ENCODE measurements at places on chromosomes 11 and 22.
A peak's percentile ranks its signal among the peaks of the same experiment; 100 is the strongest.

DNA sequence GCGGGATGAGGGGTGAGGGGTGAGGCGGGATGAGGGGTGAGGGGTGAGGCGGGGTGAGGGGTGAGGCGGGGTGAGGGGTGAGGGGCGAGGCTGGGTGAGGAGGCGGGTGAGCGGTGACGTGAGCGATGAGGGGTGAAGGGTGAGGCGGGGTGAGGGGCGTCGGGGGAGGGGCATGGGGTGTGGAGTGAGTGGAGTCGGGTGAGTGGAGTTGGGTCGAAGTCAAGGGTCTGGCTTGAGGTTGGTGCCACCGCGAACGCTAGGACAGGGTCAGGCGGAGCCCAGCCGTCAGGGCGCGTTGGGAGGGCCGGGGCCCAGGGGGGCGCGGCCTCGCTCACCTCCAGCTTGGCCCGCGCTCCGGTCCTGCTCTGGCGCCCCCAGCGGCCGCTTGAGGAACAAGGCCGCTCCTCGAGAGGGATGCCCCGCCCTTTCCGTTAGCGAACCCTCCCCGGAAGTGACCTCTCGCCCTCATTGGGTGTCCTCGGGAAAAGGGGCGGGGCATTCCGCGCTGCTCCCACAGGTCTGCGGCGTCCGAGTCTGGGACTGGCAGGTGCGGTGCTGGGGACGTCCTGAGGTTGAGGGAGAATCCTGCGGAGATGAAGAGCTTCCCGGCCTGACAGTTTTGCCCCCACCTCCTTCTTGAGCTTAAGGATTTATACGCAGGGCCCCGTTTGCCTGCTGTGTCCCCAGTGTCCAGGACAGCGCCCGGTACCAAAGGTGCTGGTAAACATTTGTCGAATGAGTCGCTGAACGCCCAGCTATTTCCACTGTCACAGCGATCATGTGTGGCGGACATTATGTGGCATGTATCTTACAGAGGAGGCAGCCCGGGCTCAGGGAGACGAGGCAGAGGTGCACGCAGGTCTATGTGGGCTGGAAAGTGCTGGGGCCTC, at the start of gene SYCE3:
Gene SYCE3 (minus strand): TSS at position 397 of the 890 bp plus-strand sequence. CDS start 6,514 bp downstream, outside the sequence.
- peak; percentile 93 for DNase-seq

- DNase-seq: no peak
These were observed 15.2 kb downstream of the MIF start for GRCh38 chr22:23909296-23909898.

DNA sequence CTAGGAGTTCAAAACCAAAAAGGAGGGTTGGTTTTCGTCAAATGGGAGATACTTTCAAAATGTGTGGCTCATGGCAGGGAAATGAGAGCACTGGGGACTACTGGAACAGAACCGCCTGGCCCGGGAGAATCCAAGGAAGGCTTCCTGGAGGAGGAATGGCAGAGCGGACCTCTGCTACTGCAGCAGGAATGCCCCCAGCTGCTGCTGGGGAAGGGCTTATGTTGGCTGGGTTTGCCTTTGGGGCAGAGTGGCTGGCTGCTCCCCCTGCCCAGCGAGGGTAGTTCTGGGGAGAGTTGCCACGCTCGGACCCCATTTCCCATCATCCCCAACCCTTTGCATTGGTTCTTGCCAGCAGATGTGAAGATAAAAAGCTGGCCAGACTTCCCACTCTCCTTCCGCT, 10.6 kb upstream of the APOBEC3A start:
- no peak for DNase-seq

DNA sequence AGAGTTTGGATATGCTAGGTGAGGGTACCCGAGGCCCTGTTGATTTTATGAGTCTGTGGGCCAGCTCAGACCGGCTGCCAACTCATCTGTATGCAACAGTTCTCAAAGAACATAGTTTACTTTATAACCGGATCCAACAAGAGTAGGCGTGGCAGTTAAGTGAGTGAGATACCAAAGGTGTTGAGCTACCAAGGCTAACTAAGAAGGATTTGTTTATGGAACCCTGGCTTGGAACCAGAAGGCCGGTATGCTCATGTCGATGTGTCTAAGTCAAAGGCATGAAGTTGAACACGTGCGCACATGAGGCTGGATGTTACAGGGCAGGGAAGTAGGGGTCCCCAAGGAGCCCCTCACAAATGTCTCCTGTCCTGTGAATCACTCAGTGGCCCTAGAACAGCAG, at the start of gene KCNJ1:
Gene KCNJ1 (minus strand): TSS at position 20 of the 400 bp plus-strand sequence. CDS start 27,053 bp downstream, outside the sequence.
- no peak for DNase-seq

GRCh38 chr11:104343578-104343977, 179.6 kb upstream of the PDGFD start:
- DNase-seq: no peak

- no peak for DNase-seq
These were observed 90.4 kb upstream of the YWHAH start for GRCh38 chr22:31853736-31854495.

DNA sequence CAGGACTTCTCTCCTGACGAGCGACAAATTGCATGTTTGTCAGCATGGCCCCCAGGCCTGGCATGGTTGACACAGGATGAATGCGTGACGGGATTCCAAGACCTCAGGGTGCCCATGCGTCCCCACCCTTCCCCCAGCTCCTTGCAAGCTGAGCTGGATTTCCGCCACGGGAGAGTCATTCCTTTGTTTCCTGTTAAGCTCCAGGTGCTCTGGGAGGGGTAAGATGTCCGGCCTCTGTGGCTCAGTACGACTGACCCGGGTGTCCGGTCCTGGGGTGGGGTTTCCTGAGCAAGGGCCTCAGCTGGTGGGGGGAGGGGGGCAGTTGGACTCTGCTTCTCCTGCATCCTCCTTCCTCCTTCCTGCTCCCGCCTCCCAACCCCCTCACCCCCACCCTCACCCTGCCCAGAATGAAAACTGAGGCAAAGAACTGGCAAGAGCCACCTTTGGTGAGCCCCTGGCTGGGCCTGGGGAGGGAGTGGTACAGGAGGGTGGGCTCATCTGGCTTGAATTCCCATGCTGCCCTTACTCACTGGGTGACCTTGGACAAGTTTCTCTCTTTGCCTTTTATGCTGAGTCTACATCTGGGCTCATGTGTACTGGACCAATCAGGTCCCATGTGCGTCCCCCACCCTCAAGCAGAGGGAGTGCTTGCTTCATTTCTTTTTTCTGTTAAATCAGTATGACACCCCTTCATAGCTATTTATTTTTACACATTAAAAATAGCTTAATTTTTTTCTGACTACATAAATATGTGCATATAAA, 2.5 kb downstream of the CDC42EP2 start:
- DNase-seq: peak; percentile 67

GRCh38 chr11:41289408-41289807, 170.0 kb downstream of the LRRC4C start:
- DNase-seq: no peak

- no peak for DNase-seq
These were observed 627 bp upstream of the APOA5 start for GRCh38 chr11:116792144-116792868.

GRCh38 chr22:43743131-43743530, 69.0 kb downstream of the EFCAB6 start:
- DNase-seq: no peak

DNA sequence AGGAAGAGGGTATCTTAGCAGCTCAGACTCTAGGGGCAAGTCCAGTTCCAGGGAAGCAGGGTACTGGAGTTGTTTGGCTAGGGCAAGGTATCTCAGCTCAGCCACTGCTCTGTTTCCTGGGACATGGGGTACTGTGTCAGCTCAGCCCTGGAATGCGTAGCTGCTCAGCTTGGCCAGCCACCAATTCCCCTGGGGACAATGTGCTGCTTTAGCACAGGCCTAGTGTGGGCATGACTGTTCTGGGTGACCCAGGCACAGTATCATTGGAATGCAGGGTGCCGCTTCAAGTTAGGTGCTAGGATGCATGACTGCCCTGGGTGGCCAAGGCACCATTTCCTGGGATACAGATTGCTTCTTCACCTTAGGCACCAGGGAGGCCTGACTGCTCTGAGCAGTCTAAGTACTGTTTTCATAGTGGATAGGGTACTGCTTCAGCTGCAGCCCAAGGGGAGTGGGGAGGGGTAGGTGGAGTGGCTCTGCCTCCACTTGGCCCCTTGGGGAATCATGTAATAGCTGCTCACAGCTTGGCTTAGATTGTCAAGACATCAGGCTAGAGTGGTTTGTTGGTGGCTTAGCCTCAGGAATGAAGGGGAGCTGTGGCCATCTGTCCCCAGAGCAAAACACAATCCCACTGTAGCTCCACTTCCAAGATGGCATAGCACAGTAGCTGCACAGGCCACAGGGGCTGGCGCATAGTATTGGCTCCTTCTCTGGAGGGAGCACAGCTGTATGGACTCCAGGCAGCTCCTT, 36.0 kb downstream of the MADD start:
- peak; percentile 50 for DNase-seq

- no peak for DNase-seq
These were observed 25.9 kb upstream of the TP53I11 start for GRCh38 chr11:44976576-44976975.

DNA sequence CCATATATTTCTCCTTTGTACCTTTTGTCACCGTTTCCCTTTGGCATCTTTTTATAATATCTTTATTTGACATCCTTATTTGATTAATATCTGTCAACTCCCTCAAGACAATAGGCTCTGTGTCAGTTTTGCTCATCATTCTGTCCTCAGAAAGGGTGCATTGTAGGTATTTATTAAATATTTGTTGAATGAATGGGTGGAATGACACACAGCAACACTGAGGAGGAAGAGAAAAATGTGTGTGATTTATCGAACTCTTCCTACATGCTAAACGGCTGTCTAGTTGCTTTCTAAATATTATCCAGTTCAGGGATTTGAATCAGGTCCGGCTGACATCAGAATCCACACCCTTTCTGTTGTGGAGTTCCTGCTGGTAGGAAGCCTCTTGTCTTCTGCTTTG, 98.2 kb downstream of the NAV2 start:
- no peak for DNase-seq

- DNase-seq: peak; percentile 25
These were observed 32.0 kb upstream of the CCDC134 start for GRCh38 chr22:41768430-41768829.

- DNase-seq: peak; percentile 28
These were observed 642 bp upstream of the PIK3C2A start for GRCh38 chr11:17208257-17208999.

- DNase-seq: no peak
These were observed 56.1 kb downstream of the SMCO4 start for GRCh38 chr11:93487032-93487483.

- no peak for DNase-seq
These were observed 15.1 kb upstream of the GLYATL1 start for GRCh38 chr11:58924230-58924629.

- no peak for DNase-seq
These were observed 866 bp downstream of the MED17 start for GRCh38 chr11:93784935-93785360.

- peak; percentile 71 for DNase-seq
These were observed 7.9 kb downstream of the DDB2 start for GRCh38 chr11:47222696-47223095.

- peak; percentile 96 for DNase-seq
These were observed 57.4 kb downstream of the CLMP start for GRCh38 chr11:123137431-123138224.

GRCh38 chr11:102489186-102490145, 36.9 kb upstream of the TMEM123 start:
- DNase-seq: no peak

DNA sequence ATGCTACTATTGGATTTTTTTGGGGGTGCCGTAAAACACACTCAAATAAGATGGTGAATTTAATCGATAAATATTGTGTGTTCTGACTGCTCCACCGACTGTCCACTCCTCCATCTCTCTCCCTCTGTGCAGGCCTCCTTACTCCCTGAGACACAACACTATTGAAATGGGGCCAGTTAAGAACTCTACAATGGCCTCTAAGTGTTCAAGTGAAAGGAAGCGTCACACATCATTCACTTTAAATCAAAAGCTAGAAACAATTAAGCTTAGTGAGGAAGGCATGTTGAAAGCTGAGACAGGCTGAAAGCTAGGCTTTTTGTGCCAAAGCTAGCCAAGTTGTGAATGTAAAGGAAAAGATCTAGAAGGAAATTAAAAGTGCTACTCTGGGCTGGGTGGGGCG, 156.7 kb downstream of the CTTN start:
- DNase-seq: no peak

DNA sequence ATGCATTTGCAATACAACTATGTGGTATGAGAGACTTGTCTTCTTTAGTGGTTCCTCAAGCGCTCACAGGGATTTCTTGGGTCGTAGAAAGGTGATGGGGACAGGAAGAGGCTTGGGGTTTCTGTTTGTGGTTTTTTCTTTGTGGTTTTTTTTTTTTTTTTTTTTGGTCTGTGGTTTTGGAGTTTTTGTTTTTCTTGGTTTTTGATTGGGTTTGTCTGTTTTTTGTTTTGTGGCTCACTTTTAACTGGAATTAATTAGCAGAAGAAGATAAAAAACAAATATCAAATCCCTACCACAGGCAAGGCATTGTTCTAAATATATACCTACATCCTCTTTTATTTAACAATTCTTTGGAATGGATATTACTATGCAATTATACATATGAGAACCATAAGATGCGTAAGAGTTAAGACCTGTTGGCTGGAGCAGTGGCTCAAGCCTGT, 5.5 kb downstream of the TTC28 start:
- DNase-seq: peak; percentile 62

- DNase-seq: no peak
These were observed at the start of gene SYT13 for GRCh38 chr11:45285930-45286632. TSS of gene SYT13 (minus strand) at chr11:45286341. CDS start at chr11:45286207, 134 bp downstream.

DNA sequence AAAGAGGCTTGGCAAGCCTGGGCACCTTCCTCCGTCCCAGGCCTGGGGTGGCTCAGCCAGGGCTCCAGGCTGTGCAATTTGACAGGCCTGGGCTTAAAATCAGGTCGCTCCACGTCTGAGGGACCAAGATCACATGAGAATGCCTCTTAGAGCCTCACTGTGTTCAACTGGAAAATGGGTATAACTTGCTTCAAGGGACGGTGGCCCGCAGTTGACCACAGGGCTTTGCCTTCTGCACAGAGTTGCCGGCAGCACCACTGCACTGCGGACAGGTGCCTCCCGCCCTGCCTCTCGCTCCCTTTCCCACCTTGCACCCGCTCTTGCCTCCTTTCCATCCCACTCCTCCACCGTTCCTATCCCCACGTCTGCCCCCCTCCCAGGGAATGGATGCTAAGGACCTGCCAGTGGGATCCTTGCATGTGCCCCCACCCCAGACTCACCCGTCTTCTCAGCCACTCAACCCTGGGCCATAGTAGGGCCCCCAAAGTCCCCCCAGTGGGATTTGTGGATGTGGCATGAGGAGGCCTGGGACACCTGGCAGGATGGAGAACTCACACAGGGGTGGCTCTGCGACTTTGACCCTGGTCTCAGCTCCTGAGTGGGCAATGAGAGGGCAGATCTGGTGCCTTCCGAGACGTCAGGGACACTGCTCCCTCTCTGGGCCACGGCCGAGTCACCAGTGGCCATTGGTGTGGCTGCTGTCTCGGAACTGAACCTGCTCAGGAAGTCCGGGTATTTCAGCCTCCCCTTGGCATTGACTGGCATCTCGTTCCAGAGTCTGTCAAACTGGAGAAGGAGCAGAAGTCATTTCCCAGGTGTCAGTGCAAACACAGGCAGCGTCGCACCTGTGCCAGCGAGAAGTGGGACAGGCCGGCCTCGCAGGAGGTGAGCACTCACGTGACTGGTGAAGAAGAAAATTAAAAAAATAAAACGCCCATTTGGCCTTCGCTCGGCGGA, 128.0 kb downstream of the MPPED1 start:
- no peak for DNase-seq

DNA sequence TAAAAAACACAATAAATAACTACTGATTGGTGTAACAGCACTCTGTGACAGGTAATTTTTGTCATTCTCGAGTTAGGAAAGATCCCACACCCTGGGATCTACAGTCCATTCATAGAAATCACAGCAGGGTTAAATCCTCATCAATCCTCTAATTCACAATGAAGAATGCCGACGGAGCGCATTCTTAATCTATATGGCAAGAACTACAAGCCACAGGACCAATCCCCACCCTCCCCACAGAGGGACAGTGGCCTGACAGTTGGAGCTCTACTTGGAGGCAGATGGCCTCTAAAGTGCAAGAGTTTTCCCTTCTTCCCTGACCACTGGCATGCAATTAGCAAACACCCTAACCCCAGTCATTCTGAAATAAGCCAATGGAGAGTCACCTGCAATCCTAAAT, 34.2 kb downstream of the TCF20 start:
- DNase-seq: no peak
